ENCODE measurements at places on chromosomes 7 and 10.

DNA sequence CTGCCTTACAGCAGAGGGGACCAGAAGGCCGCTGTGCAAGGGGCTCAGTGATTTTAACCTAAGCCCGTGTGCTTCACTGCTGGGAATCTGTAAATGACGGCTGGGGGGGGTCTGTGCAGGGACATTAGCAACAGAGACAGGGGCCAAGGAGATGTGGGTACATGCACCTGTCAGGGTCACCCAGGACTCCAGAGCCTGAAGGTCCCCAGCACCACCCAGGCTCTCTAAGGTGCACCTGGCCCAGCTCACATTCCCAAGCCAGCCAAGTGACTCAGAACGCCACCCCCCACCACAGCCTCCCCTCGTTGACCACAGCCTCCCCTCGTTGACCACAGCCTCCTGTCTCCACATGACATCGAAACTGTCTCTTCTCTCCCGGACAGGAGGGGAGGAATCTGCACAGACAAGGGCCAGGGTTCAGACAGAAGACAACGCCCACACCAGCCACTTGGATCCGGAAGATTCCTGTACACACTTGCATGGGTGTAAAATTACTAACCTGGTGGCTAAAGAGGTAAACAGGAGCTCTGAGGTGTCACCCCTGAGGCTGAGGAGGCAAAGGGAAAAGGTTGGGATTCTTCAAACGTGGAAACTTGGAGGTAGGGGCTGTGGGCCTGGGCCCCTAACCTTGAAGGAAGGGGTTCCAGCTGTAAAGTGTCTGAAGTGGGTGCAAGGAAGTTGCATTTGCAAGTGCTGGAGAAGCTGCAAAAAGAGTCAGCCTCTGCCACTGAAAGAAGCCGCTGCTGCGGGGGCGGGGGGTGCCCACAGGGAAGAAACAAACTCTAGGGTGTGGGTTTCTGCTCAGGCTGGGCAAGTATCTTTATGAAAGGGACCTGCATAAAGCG, 27.0 kb downstream of the CALML3 start:
- no peak for DNase-seq

- DNase-seq: peak; percentile 76
Observed at GRCh38 chr10:75191821-75192568, 18.6 kb upstream of the VDAC2 start.

GRCh38 chr7:26691406-26691805, 173.0 kb downstream of the SKAP2 start:
- DNase-seq: no peak

- DNase-seq: no peak
Observed at GRCh38 chr7:73547841-73548240, 9.6 kb downstream of the BCL7B start.

DNA sequence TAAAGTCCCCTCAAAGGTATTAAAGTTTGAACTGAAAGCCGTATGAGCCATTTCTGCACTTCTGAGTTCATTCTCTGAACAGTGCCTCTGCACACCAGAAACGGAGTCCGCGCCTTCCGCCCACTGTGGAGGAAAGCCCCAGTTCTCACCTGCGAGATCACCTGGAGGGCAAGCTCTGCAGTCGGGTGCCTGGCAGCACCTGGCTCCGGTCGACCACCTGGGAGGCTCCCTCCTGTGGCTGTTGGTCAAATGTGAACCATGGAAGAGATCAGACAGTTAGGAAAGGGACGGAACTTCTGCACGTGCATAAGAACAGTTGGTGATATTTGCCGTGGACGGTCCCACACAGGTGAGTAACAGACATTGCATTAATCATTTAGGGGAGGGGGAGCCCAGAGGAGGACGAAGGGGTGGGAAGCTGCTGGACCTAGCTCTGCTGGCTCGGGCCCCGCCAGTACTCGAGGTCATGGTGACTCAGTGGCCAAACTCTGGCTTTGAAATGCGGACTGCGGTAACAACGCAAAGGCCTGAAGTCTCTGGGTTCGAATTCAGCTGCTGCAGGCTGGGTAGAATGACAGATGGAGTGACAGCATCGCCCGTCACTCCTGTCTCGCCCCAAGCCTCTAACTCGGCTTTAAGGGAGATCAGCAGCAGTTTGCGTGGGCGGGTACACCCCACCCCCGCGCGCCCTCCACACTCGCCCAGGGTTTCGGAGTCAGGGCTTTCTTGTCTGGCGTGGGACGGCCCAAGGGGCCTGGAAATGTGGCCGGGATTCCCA, 1.7 kb upstream of the DPYSL4 start:
- DNase-seq: peak; percentile 54

DNA sequence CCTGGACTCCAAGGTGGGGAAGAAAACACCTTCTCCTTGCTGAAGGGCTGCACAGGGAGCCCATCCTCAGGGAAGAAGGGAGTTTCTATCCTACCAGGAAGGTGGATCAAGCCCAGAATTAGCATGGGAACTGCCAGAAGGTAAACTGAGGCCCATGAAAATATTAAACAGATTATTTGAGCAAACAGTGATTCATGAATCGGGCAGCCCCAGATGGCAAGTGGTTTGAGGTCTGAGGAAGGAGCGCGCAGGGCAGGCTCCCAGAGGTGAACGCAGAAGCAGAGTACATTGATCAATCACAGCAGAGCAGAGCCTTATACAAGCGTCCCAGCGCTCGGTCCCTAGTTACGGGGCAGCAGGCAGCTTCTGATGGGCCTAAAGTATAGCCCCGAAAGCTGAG, 35.8 kb upstream of the PROSER2 start:
- no peak for DNase-seq

GRCh38 chr7:104206841-104207240, 972 bp downstream of the ORC5 start:
- DNase-seq: no peak

- DNase-seq: no peak
Observed at GRCh38 chr10:120593693-120594092, 136.7 kb downstream of the PLPP4 start.

DNA sequence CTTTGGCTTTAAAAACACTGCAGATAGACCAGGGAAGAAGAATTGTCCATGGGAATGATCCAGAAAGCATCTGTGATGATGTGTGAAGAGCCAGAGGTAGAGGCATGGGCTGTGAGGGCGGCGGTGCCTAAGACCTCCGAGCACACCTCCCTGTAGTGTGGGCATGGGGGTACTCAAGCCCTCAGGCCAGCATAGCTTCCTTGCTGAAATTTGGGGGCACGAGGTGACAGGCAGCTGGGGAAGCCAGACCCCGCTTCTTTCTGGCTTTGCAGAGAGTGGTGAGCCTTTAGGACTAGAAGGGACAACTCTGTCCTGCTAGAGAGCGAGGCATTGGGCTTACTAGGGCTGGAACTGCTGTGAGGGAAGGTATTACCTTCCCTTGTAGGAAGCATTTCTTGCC, 187.7 kb upstream of the SH2B2 start:
- DNase-seq: no peak

DNA sequence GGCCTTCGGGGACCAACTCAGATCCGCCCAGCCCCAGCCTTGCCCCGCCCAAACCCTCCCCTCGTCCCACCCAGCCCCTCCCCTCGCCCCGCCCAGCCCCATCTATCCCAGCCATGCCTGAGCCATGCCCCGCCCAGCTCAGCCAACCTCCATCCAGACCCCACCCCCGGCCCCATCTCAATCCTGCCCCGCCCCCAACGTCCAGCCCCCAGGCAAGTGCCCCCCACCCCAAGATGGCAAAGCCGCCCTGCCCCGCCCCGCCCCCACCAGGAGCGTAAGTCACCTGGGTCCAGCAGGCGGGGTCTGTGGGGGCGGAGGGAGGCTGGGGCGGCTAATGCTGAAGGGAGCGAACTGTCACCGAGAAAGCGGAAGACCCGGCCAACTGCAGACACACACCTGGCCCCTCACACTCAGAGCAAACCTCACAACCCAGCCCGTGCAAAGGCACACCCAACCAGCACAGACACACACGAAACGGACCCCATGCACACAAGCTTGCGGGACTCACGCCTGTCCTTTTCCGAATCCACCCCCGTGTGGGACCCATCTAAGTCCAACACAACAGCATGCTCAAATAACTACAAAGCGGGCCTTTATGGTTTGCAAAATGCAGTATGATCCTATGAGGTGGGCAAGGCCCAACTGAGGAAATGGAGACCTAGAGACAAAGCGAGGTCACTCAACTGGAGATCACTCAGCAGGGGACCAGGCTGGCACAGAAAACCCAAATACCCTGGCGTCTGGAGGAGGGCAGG, 11.5 kb upstream of the OGA start:
- peak; percentile 81 for DNase-seq

GRCh38 chr10:27794157-27794556, 48.5 kb upstream of the MKX start:
- DNase-seq: no peak

DNA sequence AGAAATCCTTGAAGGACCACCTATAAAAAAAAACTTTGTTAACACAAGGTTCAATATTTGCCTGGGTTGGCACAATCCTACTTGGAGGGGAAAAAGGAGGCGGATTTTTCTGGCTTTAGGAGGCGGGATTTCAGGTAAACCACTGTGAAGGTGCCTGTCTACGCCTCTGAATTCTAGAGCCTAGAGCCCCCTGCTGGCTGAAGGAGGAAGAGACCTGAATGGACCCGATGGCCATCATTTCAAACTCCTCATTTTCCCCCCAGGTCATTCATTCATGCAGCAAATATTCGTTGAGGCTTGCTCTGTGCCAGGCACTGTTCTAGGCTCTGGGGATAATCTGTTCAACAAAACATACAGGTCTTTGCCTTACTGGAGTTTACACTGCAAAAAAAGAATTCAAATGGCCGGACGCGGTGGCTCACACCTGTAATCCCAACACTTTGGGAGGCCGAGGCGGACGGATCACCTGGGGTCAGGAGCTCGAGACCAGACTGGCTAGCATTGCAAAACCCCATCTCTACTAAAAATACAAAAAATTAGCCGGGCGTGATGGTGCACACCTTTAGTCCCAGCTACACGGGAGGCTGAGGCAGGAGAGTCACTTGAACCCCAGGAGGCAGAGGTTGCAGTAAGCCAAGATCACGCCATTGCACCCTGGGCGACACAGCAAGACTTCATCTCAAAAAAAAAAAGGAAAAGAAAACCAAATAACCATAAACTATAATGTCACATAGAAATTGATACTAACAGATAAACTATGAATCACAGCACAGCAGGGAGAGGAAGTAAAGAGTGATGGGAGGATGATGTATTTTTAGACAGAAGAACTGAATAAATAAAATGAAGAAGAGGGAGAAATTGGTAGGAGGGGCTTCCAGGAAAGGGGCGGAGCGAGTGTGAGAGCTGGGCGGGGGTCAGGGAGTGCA, 90.1 kb upstream of the NFE2L3 start:
- DNase-seq: peak; percentile 65

DNA sequence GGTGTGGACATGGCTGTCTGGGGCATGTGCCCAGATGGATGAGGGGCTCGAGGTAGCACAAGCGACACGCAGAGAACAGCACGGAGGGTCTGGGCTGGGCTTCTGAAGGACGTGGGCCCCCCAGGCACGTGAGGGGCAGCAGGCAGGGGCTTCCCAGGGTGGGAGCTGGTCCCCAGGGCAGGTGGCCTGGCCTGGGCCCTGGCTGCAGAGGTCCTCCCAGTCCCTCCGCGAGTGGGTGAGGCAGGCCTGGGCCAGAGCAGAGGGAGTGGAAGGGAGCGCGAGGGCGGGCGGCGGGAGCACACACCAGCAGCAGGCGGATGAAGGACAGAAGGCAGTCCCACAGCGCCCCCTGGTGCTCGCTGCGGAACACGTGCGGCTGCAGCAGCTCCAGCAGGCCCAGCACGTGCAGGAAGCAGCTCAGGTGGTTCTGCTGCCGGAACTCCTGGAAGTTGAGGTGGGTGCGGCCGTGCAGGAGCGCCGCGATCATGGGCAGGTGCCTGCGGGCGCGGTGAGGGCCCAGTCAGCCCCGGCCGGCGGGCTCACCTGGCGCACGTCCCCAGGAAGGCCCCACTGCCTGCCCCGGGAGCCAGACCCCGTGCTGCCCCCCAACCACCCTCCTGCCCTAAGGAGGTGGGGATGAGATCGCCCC, 14.7 kb upstream of the MICALL2 start:
- DNase-seq: peak; percentile 95

DNA sequence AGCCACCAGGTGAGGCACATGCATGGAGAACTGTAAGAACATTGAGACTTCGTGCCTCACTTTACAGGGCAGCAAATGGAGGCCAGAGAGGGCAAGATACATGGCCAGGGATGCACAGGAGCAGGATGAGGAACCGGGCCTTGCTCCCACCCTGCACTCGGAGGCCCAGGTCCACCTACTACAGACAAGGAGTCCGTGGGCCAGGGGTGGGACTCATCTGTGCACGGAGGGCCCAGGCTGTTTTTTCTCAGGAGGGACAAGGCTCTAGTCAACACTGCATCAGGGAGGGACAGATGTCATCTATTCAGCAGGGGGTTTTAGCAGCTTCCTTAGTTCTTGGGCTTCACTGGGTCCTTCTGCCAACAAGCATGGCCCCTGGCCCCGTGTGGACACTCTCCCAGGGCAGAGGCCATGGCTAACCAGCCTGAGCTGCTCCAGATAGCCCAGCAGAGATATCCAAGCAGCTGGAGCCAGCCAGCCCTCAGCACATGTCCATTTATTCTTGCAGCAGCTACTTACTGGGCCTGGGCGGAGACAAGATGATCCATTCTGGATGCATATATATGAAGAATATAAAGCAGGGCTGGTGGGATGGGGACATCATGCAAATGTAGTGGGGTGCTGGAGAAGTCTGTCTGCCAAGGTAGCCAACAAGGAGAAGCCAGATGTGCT, 134.5 kb upstream of the RET start:
- no peak for DNase-seq

DNA sequence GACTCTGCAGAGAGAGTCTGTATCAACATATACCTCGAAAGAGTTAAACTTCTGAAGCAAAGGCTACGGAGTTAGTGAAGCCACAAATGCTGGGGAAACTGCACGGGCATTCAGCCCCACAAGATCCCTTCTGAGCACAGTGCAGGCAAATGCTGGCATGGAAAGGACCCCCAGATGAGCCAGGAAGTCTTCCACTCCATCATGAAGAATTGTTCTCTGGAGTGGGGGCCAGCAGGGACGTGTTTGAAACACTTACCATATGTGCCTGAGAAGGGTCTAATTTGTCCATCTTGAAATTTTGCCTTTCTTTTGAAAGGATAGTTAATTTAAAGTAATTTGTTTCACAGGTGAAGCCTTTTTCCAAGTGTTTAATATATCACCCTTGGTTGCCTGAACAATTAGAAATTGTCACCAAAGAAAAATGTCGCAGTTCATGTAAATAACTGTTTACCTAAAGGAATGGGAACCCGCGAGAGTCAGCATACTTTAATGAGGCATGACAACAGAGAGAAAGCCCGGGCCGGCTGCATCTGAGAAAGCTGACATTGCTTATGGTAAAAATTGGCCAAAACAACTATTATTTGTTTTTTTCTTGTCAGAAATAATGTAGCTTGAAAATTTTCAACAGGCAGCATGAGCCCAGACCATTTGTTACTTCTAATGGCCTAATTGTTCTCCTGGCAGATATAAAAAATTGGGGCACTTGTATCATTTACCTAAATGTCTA, 287.6 kb upstream of the MGMT start:
- DNase-seq: no peak

Data from right cardiac atrium (tissue), 5 donors.